ENCODE measurements at places on chromosomes 2 and 18.

GRCh38 chr2:199057936-199058335, 399.8 kb downstream of the SATB2 start:
- no peak for DNase-seq

- no peak for DNase-seq
Measured at GRCh38 chr2:52918551-52918950, 849.1 kb upstream of the CHAC2 start.

DNA sequence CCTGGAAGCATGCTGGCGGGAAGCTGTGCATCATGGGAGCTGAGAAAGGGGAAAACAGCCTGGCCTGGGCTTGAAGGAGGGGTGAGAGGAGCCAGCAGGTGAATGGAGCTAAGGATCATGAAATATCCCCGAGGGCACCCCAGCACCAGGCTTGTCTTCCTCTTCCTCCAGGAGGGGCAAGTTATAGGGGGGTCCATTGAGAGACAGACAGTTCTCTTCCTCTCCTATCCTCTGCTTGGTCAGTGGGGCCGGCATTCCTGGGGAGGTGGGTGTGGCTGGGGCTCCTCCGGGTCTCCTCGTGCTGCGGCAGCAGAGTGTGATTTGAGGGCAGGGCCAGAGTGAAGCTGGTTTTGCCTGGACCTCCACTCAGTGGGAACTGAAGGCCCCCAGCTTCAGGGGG, 78.9 kb downstream of the LIPG start:
- no peak for DNase-seq

DNA sequence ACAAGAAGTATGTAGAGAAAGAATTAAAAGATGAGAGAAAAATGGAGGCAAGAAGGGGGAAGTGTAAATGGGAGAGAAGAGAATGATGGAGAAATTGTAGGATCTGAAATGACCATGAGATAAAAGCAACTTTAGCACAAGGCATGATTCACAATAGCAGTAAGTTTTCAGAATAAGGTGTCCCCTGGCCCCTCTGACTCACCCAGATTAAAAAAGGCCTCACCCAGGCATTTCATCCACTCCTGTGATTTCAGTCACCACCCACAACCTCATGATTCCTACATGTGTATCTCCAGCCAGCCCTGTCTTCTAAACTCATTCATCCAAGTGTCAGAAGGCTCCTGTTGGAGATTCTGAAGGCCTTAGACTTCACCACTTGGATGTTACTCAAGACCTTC, 56.6 kb downstream of the SP100 start:
- no peak for DNase-seq

All from NCI-H2081 treated with DMSO at 0.1 percent for 48 hours (cell line).